ENCODE measurements at places on chromosomes 5 and 9.

GRCh38 chr9:18360005-18360404 is 113.9 kb upstream of the ADAMTSL1 start:
- peaks cover 23% of the 10 kb centered on the region for H3K4me1 ChIP-seq
- DNase-seq, result no peak
- H3K27ac ChIP-seq, result peak overlapping the region; percentile 14
- peaks cover 19% of the 10 kb centered on the region for H3K27me3 ChIP-seq

DNA sequence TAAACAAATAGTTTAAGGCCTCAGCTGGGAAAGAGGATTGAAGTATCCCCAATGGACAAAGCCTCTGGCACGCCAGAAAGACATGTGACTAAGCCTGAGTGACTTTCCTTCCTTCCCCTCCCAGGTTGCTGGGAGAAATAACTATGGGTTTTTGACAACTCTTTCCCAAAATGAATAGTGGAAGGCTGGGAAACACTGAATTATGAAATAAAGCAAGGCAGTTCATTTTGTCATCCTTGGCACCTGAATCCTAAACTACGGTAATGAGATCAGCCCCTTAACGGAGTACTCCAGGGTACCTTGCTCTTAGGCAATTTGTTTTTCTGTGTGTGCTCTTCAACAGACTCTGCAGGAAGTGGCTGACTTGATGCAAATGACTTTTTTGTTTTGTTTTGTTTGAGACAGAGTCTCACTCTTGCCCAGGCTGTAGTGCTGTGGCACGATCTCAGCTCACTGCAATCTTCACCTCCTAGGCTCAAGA is 75.2 kb downstream of the LMNB1 start:
- no peak overlapping the region for H3K4me3 ChIP-seq
- H3K36me3 ChIP-seq, result peaks cover 32% of the 10 kb centered on the region
- H3K27me3 ChIP-seq, result peaks cover 4% of the 10 kb centered on the region
- H3K4me1 ChIP-seq, result peaks cover 70% of the 10 kb centered on the region
- no peak for DNase-seq

DNA sequence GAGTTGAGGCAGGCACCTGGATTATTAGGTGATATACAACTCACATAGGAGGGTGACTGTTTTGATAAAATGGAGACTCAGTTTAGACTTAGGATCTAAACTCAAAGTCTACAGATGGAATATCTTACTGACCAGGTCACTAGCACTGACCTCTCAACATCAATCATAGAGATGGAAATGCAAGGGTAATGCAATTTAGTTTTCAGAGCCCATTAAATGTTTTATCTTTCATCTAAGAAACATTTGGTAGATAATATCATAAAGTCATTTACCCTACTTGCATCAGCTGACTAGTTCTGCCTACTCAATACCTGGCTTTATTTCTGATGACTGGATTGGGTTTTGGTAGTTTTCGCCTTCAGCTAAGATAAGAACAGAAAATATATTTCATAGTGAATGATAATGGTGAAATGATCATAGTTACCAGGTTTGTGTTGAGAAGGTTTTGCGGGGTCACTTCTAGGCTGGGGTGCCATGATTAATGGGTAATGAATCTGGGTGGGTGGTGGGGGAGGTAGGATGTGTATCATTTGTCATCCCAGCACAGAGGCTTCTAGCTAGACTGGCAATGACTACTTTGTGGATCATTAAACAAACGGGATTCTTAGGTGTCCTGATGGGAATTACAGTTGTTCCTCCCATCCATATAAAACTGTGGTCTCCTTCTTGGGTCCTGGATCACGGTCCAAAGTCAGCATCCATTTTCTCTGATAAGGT is 173.4 kb downstream of the PPP2R2B start:
- no peak overlapping the region for H3K4me3 ChIP-seq
- peaks cover 35% of the 10 kb centered on the region for H3K4me1 ChIP-seq
- no peaks in the 10 kb centered on the region for H3K36me3 ChIP-seq

DNA sequence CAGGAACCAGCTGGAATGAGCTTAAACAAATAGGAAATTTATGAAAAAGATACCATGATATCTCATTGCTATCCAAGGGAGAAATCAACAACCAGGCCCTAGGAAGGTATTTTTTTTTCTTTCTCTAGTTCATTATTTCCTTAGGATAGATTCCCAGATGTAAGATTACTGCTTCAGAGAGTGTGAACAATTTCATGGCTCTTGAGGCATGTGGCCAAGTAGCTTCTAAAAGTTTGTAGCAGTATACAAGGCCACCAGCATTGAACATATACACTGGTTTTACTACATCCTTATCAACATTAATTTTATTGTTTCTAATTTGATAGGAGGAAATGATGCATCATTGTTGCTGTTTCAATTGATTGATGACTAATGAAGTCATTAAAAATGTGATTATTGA is 201.2 kb downstream of the SREK1 start:
- H3K36me3 ChIP-seq, result no peaks in the 10 kb centered on the region
- no peak overlapping the region for H3K27ac ChIP-seq
- no peak for DNase-seq
- peaks cover 4% of the 10 kb centered on the region for H3K4me1 ChIP-seq
- H3K4me3 ChIP-seq, result no peak overlapping the region
- H3K27me3 ChIP-seq, result peaks cover 11% of the 10 kb centered on the region

DNA sequence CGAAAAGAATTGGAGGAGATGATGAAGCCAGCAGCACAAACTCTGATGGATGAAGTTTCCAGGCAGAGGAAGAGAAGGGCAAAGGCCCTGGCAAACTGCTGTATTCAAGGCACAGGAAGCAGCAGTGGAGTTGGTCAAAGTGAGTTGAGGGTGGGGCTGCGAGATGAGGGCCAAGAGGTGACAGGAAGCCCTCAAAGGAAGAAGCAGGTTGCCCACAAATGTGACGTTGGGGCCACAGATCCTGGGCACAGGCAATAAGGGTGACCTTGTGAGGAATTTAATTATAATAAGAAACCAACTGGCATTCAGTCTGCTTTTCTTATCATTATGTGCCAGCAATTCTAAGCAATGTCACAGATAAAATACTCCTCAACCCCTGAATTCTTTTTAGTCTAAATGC is 261.8 kb downstream of the CTNND2 start:
- no peak for DNase-seq
- H3K27ac ChIP-seq, result no peak overlapping the region
- no peaks in the 10 kb centered on the region for H3K4me1 ChIP-seq
- no peak overlapping the region for H3K4me3 ChIP-seq
- H3K36me3 ChIP-seq, result no peaks in the 10 kb centered on the region

- no peak for DNase-seq
- no peaks in the 10 kb centered on the region for H3K27me3 ChIP-seq
- H3K4me1 ChIP-seq, result peaks cover 19% of the 10 kb centered on the region
Measured at GRCh38 chr9:130176760-130177159, 4.6 kb downstream of the NCS1 start.

DNA sequence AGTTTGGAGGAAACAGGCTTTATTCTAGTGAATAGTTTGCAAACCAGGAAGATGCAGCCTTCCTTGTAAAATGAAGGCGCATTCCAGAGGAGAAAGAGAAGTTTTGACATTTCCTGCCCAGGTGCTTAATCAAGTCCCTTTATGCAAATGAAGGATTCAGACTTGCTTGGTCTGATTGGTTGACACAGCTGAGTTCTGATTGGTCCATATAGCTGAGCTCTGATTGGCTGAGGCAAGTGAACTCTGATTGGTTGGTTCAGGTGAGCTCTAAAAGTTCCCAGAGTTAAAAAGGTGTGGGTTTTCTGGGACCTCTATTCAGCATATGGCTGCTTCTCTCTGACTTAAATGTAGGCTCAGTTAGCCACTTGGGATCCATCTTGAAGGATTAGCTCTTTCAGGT is 151.0 kb downstream of the CACNA1B start:
- H3K36me3 ChIP-seq, result no peaks in the 10 kb centered on the region
- no peak for DNase-seq
- peaks cover 50% of the 10 kb centered on the region for H3K27me3 ChIP-seq
- no peak overlapping the region for H3K27ac ChIP-seq
- H3K4me3 ChIP-seq, result no peak overlapping the region

DNA sequence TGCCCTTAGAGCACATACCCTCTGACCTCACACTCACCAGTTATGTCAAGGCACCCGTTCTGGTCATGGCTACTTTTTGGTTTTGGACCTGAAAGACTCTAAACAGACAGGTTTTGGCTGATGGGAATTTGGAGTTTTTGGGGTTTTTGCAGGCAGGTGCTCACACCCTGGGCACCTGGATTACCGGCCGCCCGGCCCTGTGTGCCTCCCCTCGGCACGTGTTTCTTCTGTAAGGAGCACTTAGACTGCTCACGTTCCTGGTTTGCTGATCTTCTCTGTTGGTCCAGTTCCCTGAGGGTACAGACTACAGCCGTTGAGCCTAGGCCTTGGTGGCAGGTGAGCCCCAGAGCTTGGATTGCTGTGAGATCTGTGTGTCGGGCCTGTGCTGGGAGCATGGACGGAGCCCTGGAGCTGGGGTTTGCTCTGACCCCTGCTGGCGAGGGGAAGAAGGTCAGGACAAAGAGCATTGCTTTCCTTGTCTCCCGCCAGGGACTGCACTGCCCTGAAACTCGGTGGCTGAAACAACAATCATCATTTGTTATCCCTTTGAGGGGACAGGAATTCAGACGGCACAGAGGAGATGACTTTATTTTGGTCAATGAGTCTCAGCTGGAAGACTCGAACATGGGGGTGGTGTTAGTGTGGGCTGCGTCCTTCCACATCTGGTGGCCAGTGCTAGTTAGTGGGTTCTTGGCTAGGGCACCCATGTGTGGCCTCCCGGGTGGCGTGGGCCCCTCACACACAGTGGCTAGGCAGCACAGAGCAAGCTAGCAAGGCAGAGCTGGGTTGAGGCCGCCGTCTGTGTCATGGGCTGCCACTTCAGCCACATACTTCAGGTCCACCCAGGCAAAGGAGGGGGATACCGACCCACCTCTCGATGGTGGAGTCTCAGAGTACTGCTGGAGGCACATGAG is 76.4 kb downstream of the EHMT1 start:
- H3K27ac ChIP-seq, result peak overlapping the region; percentile 73
- H3K4me3 ChIP-seq, result no peak overlapping the region
- H3K36me3 ChIP-seq, result peaks cover 33% of the 10 kb centered on the region
- peaks cover 58% of the 10 kb centered on the region for H3K4me1 ChIP-seq
- peak; percentile 70 for DNase-seq
- H3K27me3 ChIP-seq, result no peaks in the 10 kb centered on the region

DNA sequence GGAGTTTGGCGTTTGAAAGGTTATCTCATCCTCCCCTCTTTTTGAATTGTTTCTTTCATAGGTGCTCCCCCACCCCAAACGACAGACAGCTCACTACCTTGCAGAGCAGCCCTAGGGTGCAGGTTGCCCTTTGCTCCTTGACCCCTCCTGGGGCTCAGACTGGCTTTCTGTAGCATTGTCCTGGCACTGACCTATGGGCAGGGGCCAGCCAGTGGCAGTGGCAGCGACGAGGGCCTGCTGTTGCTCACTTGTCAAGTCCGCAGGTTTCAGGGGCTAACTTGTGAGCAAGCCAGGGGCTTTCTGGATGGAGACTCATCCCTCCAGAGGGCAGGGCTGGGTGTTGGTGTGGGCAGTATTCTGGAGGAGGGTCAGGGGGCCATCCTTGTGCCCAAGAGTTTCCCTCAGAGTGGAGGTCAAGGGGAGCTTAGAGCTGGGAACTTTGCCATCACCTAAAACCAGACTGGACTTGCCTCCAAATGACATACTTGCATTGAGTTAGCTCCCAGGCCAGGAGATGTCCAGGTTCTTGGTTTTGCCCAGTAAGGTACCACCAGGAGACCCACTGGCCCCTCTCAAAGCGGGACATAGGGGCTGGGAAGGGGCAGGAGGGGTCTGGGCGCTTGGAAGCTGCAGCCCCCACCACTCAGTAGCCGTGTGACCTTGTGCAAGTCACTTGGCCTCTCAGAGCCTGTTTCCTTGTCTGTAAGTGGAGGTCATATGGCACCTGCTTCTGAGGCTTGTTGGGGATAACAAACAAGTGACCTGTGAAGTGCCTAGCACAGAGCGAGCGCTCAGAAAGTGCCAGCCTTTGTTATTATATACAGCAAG is 53.5 kb upstream of the CDKN2AIPNL start:
- DNase-seq, result no peak
- peaks cover 13% of the 10 kb centered on the region for H3K27me3 ChIP-seq
- H3K27ac ChIP-seq, result no peak overlapping the region
- no peak overlapping the region for H3K4me3 ChIP-seq

- H3K36me3 ChIP-seq, result no peaks in the 10 kb centered on the region
- peaks cover 35% of the 10 kb centered on the region for H3K4me1 ChIP-seq
- DNase-seq, result peak; percentile 81
- peak overlapping the region; percentile 84 for H3K4me3 ChIP-seq
Measured at GRCh38 chr5:132495667-132496190, 5.2 kb upstream of the IRF1 start.

- peaks cover 3% of the 10 kb centered on the region for H3K36me3 ChIP-seq
- peaks cover 22% of the 10 kb centered on the region for H3K4me1 ChIP-seq
- peaks cover 59% of the 10 kb centered on the region for H3K27me3 ChIP-seq
- DNase-seq, result no peak
Measured at GRCh38 chr5:140923601-140924000, 2.5 kb upstream of the PCDHAC1 start.

DNA sequence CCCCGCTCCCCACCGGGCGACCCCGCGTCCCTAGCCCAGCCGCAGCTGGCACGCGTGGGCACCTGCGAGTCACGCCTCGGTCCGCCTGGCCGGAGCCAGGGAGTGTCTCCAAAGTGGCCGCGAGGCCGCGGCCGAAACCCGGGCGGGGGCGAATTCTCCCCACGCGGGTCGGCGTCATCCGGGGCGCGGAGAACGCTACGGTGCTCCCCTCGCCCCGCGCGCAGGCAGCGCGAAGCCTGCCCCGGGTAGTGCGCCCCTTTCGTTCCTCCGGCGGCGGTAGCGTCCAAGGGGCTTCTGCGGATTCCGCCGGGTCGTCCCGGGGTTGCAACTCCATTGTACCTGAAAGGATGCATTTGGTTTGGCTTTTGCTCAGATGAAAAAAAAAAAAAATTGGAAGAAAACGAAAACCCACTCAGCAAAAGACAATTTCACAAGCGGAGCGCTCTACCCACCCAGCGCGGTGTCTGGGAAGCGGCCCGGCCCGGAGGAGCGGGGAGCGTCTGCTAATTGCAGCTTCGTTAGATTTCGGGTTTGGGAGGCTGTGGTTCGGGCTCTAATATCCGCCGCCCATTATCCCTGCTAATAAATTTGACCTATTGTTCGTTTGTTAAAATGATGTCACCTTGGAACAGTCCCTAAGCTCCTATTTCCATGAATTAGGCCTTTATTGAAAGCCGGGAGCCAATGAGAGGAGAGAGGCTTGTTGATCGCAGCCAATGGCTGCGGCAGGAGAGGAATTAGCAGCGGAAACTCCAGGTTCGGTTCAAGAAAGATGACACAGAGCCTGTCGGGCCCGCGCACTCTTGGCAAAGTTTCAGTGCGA is at the start of gene TLX3:
Gene TLX3 (plus strand): TSS at position 796 of the 823 bp plus-strand sequence. CDS start 118 bp downstream, outside the sequence.
- no peak within 1 kb of the TSS for H3K27ac ChIP-seq
- peak; percentile 25 for DNase-seq
- no peaks in the 10 kb centered on the region for H3K36me3 ChIP-seq
- peaks cover 98% of the 10 kb centered on the region for H3K27me3 ChIP-seq
- peaks cover 18% of the 10 kb centered on the region for H3K4me1 ChIP-seq
